ENCODE measurements at places on chromosomes 6 and 20.

GRCh38 chr6:26032340-26033084 lies 54.7 kb upstream of the HFE start:
- DNase-seq, result no peak

GRCh38 chr6:6725468-6726209 lies 137.1 kb downstream of the LY86 start:
- no peak for DNase-seq

DNA sequence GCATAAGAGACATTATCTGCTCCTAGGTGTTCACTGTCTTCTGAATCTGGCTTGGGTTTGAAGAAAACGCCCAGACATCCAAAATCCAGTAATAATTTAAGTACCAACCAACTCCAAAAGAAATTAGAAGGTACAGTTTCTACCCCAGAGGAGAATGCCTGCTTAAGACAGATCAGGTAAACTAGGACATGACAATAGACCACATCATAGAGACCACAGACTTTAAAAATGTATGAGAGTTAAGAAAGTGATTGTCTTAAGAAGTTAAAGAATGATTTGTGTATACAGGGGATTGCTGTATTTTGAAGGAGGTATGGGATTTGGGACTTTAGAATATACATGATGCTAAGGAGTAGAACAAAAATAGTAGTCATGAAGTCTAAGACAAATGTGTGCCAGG lies 120.8 kb upstream of the EDN1 start:
- no peak for DNase-seq

DNA sequence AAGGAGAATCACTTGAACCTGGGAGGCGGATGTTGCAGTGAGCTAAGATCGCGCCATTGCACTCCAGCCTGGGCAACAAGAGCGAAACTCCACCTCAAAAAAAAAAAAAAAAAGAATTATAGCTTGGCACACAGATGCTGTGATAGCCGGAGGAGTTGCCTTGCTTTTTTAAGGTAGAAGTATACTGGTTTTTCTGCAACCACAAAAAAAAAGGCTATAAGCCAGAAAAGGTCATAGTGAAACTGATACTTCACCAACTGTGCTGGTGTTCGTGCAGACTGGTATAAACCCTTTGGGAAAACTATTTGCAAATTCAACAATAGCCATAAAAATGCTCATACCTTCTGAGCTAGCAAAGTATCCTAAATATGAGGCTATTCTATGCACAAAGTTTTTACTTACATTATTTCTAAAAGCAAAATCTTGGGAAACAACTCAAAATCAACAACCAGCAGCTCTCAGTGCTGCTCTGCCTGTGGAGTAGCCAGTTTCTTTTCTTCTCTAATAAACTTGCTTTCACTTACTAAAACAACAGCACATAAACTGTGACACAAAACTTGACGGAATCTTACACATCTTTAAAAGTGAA lies 44.0 kb downstream of the B4GALT5 start:
- DNase-seq, result no peak

DNA sequence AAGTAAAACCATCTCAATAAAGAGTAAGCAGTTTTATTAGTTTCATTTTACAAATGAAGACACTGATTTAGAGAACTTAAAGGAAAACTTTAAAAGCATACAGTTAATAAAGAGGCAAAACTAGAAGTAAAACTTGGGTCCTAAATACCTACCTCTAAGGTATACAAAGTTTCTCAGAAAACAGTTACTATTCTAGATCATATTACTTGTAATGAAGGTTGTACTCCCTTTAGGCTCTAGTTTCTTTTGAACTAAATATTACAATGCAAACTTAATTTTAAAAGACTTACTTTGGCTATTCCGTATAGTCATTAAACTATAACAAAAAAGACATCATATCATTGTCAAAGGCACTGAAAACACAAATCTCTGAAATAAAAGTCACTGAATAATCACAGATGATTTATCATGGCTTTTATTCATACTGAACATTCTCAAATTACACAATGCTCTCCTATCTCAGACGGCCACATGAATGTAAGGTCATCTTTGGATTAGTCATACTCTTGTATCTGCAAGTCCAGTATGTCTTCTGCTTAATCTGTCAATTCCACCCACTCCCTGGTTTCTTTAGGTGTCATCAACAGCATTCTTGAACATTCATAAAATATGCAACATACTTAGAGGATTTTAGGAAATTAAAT lies 361.6 kb upstream of the RUNX2 start:
- DNase-seq, result peak; percentile 10

DNA sequence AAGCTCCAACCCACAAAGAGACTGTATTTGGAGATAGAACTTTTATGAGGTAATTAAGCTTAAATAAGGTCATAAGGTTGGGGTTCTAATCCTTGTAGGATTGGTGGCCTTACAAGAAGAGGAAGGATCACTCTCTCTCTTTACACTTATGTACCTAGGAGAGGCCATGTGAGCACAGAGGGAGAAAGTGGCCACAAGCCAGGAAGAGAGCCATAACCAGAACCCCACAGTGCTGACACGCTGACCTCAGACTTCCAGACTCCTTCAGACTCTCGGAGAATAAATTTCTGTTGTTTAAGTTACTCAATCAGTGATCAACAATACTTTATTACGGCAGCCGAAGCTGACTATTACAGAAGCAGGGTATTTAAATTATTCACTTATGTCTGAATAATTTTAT lies 430.5 kb upstream of the EPHA7 start:
- DNase-seq, result no peak

DNA sequence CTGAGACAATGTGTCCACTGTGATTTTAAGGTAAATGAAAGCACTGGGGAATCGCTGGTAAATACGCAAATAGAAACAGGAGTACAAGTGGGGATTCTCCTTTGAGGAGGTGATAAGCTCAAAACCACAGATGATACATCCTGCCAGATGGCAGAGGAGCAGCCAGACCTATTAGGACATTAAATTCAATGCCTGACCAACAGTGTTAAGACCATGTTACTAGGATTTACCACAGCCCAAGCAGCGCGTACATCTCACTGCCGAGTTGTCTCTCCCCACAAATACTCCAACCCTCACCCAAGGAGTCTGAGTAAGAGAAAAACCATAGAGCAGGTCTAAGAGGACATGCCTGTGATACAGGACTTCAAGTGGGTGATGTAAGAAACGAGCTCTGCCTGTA lies 68.9 kb upstream of the TULP1 start:
- no peak for DNase-seq

GRCh38 chr6:2447931-2448330 lies 202.5 kb upstream of the GMDS start:
- DNase-seq, result no peak

GRCh38 chr6:40634429-40634828 lies 47.3 kb upstream of the LRFN2 start:
- DNase-seq, result no peak
